ENCODE measurements at places on chromosomes 2 and 18.

DNA sequence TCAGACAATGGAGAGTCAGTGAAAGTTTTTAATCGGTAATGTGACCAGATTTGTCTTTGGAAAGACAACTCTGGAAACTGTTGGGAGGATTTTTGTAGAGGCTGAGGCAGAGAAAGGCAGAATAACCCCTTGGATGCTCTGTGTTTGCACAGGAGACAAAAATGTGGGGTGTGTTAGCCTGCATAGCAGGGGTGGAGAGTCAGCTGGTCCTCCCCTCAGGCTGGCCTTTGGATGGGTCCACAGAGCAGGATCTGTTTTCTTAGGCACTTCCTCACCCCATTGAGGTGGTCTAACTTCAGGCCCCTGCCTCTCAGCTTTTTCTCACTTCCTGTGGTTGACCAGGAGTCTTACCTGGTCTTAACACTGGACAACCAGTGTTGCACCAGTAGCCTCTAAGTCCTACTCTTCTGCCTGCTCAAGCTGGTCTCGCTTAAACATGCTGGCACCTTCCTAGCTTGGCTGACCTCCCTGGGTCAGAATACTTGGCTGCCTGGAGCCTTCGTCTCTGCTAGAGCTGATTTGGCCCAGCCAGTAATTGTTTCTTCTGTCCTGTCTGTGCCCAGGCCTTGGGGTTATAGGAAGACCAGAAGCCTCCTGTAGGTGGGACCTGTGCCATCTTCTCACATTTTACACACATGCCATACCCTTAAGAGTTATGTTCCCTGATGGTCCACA lies 259.8 kb upstream of the RASGRP3 start:
- DNase-seq = no peak

DNA sequence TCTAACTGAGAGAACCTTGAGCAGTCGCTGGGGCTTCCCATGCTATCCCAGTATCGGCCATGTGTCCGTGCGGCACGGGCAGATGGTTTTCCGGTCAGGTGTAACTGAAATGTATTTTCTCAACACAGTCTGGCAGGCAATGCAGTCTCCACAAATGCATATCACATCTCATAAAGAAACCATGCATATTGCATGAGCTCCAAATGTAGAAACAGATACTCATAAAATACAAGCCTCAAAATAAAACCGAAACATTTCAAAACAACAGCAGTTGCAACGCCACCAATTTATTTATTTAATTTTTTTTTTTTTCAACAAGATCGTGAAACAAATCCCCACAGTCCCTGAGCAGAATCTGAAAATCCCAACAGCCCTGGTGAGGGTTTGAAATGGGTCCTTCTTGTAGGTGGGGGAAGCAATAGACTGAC lies 299.4 kb downstream of the LPIN1 start:
- no peak for DNase-seq

DNA sequence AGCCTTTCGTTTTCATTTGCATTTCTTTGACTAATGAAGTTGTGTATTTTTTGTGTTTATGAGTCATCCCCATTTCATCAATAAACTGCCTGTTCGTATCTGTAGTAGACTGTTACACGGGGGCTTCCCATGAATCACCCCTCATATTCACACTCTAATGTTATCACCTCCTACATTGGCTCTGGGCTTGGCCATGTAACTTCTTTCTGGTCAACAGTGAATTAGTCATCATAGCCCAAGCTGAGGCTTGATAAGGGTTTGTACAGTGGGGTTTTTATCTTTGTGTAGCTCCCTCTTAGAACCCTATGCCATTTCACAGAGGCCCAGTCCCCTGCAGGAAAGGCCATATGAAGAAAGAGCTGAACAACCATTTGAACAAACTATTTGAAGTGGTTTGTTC lies 151.0 kb downstream of the CCBE1 start:
- no peak for DNase-seq

GRCh38 chr2:160207804-160208654 lies 8.0 kb upstream of the ITGB6 start:
- DNase-seq = no peak

GRCh38 chr2:82494739-82495138 lies 1964.3 kb downstream of the SUCLG1 start:
- DNase-seq = no peak

Data from activated CD8-positive, alpha-beta memory T cell treated with anti-CD3 and anti-CD28 coated beads for 24 hours (primary cell).